GM04504 (cell line): ENCODE measurements at places on chromosomes 3 and 15.

DNA sequence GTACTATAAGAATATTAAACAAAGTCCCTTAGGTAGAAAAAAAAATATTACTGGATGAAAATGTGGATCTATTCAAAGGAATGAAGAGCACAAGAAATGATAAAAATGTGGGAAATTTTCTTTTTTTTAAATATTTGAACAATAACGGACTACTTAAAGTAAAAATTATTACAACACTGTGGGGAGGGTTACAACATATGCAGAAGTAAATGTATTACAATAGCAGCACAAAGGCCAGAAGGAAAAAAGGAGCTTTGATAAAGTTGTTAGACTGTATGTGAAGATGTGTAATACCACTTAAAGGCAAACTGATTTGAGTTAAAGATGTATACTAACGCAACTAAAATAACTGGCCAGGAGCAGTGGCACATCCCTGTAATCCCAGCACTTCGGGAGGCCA, 427.1 kb downstream of the SHQ1 start:
- DNase-seq: no peak

DNA sequence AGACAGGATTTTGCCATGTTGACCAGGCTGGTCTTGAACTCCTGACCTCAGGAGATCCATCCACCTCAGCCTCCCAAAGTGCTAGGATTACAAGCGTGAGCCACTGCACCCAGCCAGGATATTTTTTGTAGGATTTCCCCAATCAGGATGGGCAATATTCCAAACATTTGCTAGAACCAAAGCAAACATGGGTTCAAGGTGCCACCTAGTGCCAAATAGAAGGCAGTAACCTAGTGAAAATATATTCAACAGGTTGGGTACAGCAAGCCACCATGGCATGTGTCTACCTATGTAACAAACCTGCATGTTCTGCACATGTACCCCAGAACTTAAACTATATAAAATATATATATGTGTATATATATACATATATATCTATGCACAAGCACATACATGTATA, 185.9 kb upstream of the CADM2 start:
- no peak for DNase-seq

- DNase-seq: no peak
Observed at GRCh38 chr15:79218588-79219200, 63.8 kb upstream of the ANKRD34C start.

- no peak for DNase-seq
Observed at GRCh38 chr3:103112273-103112672, 677.5 kb downstream of the ZPLD1 start.

- DNase-seq: no peak
Observed at GRCh38 chr3:134694466-134694865, 43.6 kb upstream of the KY start.

DNA sequence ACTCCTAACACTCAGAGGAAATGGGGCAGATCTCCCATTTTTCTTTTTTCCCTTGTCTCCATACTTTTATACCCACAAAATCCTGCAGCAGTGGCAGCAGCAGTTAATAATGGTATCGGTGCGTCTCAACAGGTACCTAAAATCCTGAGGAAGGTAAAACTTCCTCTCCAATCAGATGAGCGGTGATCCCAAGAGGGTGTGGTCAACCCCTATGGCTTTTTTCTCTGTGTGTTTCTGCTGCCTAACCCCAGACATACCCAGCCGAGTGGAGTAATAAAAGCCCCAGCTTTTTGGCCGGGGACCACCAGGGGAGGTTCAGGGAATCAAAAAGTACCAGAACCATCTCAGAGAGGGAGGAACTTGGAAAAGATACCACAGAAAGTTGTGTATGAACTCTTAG, 9.1 kb downstream of the GK5 start:
- DNase-seq: no peak

DNA sequence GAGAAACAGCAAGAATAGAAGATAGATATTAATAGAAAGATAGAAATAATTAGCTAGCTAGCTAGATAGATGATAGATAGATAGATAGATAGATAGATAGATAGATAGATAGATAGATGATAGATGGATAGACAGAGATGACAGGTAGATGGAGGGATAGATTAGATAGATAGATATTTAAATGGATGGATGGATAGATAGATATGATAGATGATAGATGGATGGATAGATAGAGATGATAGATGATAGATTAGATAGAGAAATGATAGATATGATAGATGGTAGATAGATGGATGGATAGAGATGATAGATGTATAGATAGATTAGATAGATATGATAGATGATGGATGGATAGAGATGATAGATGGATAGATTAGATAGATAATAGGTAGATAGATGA, 8.3 kb upstream of the ATP10A start:
- DNase-seq: no peak

DNA sequence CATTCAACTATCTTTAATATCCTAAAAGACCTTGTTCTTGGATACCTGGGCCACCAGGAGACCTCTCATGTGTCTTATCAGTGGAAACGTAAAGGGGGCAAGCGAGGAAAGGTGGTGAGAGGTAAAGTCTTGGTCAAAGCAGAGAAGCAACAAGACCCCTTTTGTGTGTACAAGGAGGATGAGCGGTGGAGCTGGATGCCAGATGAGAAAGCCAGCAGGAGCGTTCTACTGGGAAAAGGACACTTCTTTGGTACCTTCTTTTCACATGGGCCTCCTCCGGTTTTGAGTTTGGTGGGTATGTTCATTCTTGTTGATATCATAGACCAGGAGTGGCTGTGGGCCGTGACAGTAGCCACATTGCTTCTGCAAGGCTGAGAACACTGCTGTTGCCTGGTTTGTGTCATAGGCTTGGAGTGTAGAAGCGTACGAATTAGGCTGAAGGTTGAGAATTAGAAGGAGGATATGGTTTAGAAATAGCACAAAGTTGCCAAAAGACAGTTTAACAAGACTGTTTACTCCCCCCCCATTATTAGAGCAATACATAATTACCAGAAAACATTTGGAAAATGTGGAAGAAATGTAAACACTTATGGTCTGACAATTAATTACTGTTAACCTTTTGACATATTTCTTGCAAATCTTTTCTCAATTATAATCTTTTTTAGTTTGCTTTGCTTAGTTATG, 46.8 kb upstream of the VILL start:
- no peak for DNase-seq

GRCh38 chr3:123336441-123336851, 112.4 kb downstream of the ADCY5 start:
- no peak for DNase-seq

GRCh38 chr15:50819344-50819743, 53.8 kb upstream of the SPPL2A start:
- no peak for DNase-seq

DNA sequence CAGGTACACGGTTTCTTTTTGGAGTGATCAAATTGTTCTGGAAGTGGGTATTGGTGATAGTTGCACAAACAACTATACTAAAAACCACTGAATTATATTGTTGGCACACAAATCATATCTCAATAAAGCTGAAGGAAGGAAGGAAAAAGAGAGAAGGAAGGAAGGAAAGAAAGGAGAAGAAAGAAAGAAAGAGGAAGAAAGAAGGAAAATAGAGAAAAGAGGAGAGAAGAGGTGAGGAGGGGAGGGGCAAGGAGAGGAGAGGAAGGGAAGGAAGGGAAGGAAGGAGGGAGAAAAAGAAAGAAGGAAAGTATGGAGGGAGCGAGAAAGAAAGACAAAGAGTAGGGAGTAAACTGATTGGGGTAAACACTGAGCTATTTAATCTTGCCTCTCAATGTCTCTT, 77.9 kb upstream of the TSC22D2 start:
- DNase-seq: no peak

- no peak for DNase-seq
Observed at GRCh38 chr3:116833202-116833601, 123.6 kb downstream of the TUSC7 start.

DNA sequence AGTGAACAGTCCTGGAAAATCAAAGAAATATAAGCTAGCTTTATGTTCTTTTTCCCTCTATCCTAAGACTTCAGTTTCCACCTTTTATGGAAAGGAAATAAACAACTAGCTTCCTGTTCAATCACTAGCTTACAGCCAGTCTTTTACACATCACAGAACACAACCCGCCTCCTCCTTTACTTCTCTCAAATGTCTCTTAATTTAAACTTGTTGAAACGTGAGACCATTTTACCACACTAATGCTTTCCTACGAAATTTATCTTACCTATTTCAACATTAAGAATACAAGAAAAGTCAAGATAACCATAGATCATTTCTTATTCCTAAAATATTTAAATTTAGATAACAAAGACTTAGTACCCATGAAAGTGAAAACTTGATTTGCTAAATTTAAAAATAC, 6.2 kb downstream of the PRTG start:
- DNase-seq: no peak

GRCh38 chr15:63362885-63363284, 18.8 kb downstream of the CA12 start:
- no peak for DNase-seq
